Endothelial cell (in vitro differentiated cells): ENCODE measurements at places on chromosomes 5 and 9.

DNA sequence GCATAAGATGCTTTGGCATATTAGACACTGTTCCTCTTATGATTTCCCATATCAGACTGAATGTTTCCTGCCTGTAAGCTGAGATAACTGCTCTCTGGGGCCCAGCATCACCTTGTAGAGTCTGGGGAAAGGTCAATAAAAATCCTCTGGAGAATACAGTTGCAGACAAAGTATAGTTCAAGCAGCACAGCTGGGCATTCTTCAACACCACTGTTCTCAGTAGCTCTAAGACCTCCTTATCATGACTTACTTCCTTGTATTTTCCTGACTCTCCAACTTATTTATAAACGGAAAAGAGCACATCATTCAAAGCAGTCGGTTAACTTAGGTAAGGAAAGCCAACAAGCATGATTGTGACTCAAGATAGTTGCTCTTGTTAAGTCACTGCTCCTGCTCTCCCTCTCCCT lies 208.7 kb upstream of the RASEF start:
- DNase-seq = no peak

- no peak for DNase-seq
These were observed 4.7 kb downstream of the ZFAND5 start for GRCh38 chr9:72360324-72360723.

GRCh38 chr5:66410122-66410521 lies 186.1 kb upstream of the MAST4 start:
- DNase-seq = no peak

- DNase-seq = no peak
These were observed 61.6 kb upstream of the SPRY4 start for GRCh38 chr5:142386137-142387023.

GRCh38 chr9:88645879-88646199 lies 110.9 kb downstream of the NXNL2 start:
- DNase-seq = no peak

DNA sequence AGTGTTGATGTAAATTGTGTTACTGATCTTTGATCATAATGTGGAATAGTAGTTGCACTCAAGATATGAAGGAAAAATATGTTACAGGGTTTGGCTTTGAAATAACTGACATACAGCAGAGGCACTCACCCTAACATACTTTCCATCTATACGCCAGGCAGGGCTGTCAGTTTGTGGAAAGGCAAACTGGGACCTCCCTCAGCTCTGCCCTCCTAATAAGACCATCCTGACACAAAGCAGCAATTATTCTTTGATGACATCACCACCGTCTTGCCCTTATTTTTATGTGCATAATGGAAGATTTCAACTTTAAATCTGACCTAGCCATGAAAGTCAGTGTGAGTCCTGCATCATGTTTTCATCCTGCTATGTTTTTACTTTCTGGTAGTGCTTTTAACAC lies 42.9 kb downstream of the ITGA1 start:
- no peak for DNase-seq

- DNase-seq = no peak
These were observed 67.0 kb upstream of the EPB41L4B start for GRCh38 chr9:109387856-109388255.

DNA sequence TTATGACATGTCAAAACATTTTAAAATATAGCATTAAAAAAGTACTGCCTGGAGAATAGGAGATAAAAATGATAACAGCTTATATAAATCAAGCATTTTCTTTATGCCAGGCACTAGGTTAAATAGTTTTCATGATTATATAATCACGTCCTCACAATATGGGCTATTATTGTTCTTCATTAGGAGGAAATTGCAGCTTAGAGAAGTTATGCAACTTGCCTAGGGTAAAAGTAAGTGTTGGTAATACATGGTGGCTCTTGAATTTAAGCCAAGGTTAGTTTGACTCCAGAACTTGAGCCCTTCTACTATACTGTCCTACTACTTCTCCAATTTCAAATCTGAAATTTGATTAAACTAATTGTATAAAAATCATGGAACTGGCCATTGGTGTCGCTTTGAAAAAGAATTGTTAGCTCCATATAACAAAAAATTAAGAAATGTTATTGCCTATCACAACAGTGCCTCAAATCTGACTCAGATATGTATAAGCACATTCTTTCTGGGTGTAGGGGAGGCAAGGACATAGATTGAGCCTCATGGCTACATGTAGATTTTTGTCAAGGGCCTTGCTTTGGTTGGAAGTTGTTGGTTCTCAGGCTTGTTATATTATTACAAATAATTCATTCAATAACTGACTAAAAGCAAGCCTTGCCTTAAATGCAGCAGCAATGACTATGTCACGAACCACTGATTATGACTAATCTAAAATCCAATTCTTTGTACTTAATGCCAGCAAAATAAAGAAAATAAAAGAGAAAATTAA lies 223.5 kb upstream of the DAB2 start:
- DNase-seq = no peak

GRCh38 chr9:16139774-16140173 lies 586.9 kb downstream of the CCDC171 start:
- DNase-seq = no peak
